Peyer's patch (tissue), 4 donors: ENCODE measurements at places on chromosomes 2 and 18. TPM values are rescaled to one million over a fixed set of nuclear protein-coding genes. Genes with fewer than 3 reads are reported as not detected.

Gene PLEK
- 1.9 TPM for total RNA-seq

Gene AQP12A
- total RNA-seq: 9.2 TPM

Gene TCF23
- not detected for total RNA-seq

Gene TRIM43B
- not detected for total RNA-seq

Gene FBXO36
- not detected for total RNA-seq

Gene KCNF1
- not detected for total RNA-seq

Gene GDF7
- 1.7 TPM for total RNA-seq

Gene LONRF2
- 3.1 TPM for total RNA-seq

Gene GREB1
- 2.1 TPM for total RNA-seq

Gene C2orf80
- not detected for total RNA-seq

Gene ZNF804A
- total RNA-seq: 0.95 TPM

Gene HOXD12
- total RNA-seq: not detected

Gene TBR1
- total RNA-seq: not detected

Gene TMEM200C
- total RNA-seq: 0.13 TPM

Gene TLX2
- total RNA-seq: 1.7 TPM

Gene SIX2
- not detected for total RNA-seq

Gene DPP4
- 17.3 TPM for total RNA-seq

Gene ODC1
- total RNA-seq: 45.9 TPM

Gene GCG
- 140 TPM for total RNA-seq

Gene HOXD1
- total RNA-seq: 9.4 TPM

Gene TTN
- total RNA-seq: 11.0 TPM

Gene EFHD1
- 14.9 TPM for total RNA-seq
